ENCODE measurements at places on chromosomes 1 and 21.

- no peak for DNase-seq
Measured at GRCh38 chr1:38263438-38263837, 216.8 kb upstream of the POU3F1 start.

GRCh38 chr21:34351786-34352241 lies 12.0 kb upstream of the KCNE2 start:
- DNase-seq, result no peak

- DNase-seq, result no peak
Measured at GRCh38 chr1:225873281-225873850, 8.8 kb downstream of the TMEM63A start.

DNA sequence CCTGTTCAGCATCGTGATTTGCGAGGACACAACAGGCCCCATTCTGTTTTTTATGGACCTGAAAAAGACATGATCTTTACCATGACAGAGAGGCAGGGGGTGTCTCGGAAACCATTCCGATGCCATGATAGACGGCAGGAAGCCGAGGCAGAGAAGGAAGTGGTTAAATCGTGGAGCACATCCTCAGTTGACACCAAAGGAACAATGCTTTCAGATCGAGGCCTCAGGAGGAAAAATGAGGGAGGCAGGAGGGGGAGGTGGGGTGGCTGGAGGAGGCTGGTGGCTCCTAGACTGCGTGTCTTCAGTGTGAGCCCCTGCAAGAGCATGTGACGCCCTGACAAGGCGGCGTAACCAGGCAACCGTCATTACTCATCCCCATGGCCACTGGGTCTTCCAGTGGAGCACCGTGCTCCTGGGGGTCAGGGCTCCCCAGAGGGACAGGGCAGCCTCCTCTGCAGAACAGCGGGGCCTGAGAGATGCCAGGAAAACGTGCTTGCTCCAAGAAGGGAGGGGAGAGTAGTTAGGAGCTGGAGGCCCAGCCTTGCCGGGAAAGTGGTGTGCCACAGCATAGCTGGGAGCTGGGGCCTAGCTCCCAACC lies 172.8 kb upstream of the TMEM51 start:
- DNase-seq, result no peak

DNA sequence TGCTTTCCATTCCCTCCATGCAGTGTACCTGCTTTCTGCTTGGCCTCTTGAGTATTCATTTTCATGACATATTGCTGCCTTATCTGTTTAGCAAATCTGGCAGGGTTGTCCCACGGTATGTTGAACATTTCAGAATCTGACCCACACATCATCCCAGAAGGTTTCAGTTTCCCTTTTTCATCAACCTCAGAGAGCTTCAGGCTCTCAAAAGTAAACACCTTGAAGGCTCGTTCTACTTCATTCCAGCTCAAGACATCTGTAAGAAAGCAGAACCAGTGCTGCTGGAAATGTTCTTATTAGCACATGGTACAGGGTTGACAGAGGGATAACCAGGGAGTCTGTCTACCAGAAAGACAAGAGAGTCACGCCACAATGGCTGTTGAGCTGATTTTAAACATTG lies 103.6 kb downstream of the SPAG17 start:
- DNase-seq, result no peak

- no peak for DNase-seq
Measured at GRCh38 chr1:47689894-47690293, 252.1 kb downstream of the FOXD2 start.

DNA sequence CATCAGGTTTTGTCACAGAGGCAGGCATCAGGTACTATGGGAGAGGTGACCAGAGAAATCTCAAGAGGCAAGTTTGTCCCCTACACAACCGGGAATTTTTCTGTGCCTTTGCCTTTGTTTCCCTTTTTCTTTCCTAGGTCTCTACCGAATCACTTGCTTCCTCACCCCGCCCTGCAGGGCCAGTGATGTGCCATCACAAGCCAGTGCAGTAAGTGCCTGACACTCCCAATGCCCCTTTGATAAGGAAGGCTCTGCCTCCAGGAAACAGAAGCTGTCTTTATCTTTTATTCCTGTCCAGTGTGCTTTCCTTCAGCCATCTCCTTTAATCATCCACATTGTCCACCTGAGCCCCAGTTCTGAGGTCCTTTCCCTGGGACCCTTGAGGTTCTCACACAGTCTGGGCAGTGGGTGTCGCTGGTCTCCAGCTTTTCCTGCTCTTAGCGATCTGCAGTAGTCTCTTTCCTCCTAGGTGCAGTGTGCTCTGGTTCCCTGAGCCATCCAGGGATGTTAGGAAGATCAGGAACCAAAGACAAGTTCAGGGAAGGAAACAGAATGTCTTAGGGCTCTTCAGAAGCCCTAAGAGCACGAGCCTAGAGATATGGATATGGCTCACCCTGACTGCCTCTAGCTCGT lies 36.6 kb downstream of the GJA5 start:
- no peak for DNase-seq

Data from GM04503 (cell line).